ENCODE measurements at places on chromosomes 2 and 18. TPM values are rescaled to one million over a fixed set of nuclear protein-coding genes. Genes with fewer than 3 reads are reported as not detected.

CAPN10 gene
- 22.1 TPM for total RNA-seq

CREG2 gene
- total RNA-seq: 0.36 TPM

GRCh38 chr2:234606896-234607295, 110.0 kb upstream of the ARL4C start:
- DNase-seq: peak; percentile 18

- DNase-seq: no peak
Observed at GRCh38 chr2:45046786-45047185, 37.5 kb upstream of the SIX2 start.

C18orf63 gene
- not detected for total RNA-seq

GRCh38 chr18:11872479-11873136, 21.4 kb downstream of the CHMP1B start:
- DNase-seq: no peak

- DNase-seq: no peak
Observed at GRCh38 chr2:66582987-66583880, 148.3 kb downstream of the MEIS1 start.

POTEE gene
- not detected for total RNA-seq

GALR1 gene
- total RNA-seq: not detected

- no peak for DNase-seq
Observed at GRCh38 chr18:67023059-67023458, 419.2 kb upstream of the CDH19 start.

PDCL3 gene
- 13.3 TPM for total RNA-seq

DNA sequence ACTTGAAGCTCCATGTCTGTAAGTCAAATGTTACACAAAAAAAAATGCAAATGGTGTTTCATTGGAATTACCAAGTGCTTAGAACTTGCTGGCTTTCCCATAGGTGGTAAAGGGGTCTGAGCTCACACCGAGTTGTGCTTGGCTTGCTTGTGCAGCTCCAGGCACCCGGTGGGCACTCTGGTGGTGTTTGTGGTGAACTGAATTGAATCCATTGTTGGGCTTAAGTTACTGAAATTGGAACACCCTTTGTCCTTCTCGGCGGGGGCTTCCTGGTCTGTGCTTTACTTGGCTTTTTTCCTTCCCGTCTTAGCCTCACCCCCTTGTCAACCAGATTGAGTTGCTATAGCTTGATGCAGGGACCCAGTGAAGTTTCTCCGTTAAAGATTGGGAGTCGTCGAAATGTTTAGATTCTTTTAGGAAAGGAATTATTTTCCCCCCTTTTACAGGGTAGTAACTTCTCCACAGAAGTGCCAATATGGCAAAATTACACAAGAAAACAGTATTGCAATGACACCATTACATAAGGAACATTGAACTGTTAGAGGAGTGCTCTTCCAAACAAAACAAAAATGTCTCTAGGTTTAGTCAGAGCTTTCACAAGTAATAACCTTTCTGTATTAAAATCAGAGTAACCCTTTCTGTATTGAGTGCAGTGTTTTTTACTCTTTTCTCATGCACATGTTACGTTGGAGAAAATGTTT, 97.9 kb upstream of the IL1R2 start:
- DNase-seq: no peak

CCDC121 gene
- total RNA-seq: 1.1 TPM

RNF103 gene
- total RNA-seq: 28.2 TPM

CCDC141 gene
- total RNA-seq: not detected
